ENCODE measurements at places on chromosomes 5 and 9. TPM values are rescaled to one million over a fixed set of nuclear protein-coding genes. Genes with fewer than 3 reads are reported as not detected.

Gene CD180
- not detected for total RNA-seq

Gene PIP5KL1
- 2.1 TPM for total RNA-seq

Gene COL5A1
- total RNA-seq = 74.3 TPM

Gene GARIN3
- not detected for total RNA-seq

Gene SLC6A3
- not detected for total RNA-seq

Gene UBTD2
- total RNA-seq = 20.3 TPM

Gene ZNF483
- total RNA-seq = 0.17 TPM

Gene PCDHB10
- 0.15 TPM for total RNA-seq

Gene PCDHB7
- 0.15 TPM for total RNA-seq
